ENCODE measurements at places on chromosomes 6 and 20.

DNA sequence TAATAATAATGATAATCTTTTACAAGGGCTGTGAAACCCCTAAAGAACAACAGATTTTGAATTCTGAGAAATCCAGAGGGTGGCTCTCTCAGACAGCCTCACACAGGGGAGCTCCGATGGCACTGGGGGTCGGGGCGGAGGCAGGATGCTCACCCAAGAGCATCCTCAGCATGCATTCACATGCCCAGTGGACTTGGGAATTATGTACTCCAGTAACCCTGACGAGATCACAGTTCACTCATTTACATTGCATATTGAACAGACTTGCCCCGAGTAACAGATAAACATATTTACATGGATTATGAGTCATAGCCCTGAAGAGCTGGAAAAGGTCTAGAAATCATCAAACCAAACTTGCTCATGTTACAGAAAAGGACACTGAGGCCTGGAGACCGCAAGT lies 482.7 kb upstream of the JARID2 start:
- DNase-seq = peak; percentile 41

DNA sequence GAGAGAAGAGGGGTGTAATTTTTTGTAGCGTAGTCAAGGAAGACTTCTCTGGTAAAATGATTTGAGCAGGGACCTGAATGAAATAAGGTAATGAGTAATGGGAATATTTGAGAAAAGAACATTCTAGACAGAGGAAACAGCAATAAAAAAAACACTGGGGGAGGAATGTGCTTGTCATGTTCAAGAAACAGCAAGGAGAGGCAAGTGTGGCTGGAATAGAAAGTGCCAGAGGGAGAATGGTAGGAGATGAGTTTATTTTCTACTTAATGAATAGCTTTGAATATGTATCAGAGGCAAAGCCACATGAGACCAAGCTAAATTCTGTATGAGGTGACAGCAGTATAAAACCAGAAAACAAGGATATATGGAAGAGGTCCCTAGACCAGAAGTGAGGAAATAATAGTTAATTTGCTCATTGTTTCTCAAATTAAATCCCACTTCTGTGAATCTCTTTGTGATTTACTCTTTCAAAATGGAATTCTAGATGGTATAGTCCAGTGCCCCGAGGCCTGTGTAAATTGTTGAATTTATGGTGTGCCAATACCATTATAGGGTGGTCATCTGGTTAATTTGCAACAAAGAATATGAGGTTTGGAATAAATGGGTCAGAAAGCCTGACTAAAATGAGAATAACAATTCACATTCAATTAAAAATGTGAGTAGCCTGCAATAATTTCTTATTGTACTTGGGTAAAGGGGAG lies 170.2 kb downstream of the CDKAL1 start:
- DNase-seq = no peak

GRCh38 chr6:13715444-13715883 lies 3.8 kb upstream of the RANBP9 start:
- DNase-seq = peak; percentile 38

GRCh38 chr20:25058051-25058846 lies at the start of gene ACSS1:
TSS of gene ACSS1 (minus strand) at chr20:25058139. CDS start at chr20:25058102, 37 bp downstream.
- DNase-seq = peak; percentile 53

GRCh38 chr6:56709650-56710049 lies 67.0 kb upstream of the DST start:
- DNase-seq = no peak

DNA sequence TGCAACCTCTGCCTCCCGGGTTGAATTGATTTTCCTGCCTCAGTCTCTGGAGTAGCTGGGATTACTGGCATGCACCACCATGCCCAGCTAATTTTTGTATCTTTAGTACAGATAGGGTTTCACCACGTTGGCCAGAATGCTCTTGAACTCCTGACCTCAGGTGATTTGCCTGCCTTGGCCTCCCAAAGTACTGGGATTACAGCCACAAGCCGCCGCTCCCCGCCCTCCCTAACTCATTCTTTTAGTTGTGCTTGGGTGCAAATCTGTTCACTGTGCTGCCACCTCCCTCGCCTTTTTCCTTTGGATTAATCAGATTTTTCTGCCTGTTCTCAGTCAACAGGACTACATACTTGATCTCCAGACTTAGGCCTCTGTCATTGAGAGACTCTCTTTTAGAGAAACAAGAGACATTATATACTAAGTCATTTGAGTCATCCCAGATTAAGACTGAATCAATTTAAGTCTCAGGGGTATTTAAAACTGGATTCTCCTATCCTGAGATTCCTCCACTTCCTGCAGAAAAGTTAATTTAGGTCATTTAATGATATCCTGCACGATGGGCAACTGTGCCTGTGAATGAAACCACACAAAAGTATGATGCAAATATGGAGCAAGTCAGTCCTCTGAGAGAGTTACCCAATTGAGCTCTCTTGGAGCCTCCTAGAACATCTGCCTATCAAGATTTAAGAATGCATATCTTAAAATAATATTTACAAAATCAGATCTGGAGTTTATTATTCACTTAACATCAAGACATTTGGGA lies 136.1 kb upstream of the THEMIS start:
- peak; percentile 56 for DNase-seq

GRCh38 chr6:15260099-15260821 lies 14.4 kb downstream of the JARID2 start:
- peak; percentile 94 for DNase-seq

DNA sequence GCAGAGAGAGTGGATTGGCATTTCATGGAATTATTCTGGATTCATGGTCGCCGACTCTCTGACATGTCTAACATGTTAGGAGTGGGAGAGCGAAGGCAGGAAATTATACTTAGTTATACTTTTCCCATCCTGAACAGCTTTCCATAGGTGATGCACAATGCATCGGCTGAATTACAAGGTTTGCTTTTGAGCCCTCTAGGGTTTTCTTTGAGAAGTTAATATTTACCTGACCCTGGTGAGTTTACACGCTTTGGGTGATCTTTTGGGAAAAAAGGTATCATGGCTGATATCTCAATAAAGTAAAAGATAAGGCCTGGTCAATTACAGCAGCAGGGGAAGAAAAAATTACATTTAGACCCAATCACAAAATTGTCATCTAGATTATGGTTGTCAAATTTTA lies 14.0 kb upstream of the NKX2-2 start:
- no peak for DNase-seq
